T-helper 22 cell (primary cell): ENCODE measurements at places on chromosomes 7 and 10.
A peak's percentile ranks its signal among the peaks of the same experiment; 100 is the strongest.

- DNase-seq = no peak
Measured at GRCh38 chr10:110404825-110405224, 92.9 kb upstream of the DUSP5 start.

- DNase-seq = peak; percentile 69
Measured at GRCh38 chr7:73734619-73735527, 3.7 kb downstream of the ABHD11 start.

GRCh38 chr7:12674861-12675260 lies 12.6 kb upstream of the ARL4A start:
- DNase-seq = peak; percentile 10

DNA sequence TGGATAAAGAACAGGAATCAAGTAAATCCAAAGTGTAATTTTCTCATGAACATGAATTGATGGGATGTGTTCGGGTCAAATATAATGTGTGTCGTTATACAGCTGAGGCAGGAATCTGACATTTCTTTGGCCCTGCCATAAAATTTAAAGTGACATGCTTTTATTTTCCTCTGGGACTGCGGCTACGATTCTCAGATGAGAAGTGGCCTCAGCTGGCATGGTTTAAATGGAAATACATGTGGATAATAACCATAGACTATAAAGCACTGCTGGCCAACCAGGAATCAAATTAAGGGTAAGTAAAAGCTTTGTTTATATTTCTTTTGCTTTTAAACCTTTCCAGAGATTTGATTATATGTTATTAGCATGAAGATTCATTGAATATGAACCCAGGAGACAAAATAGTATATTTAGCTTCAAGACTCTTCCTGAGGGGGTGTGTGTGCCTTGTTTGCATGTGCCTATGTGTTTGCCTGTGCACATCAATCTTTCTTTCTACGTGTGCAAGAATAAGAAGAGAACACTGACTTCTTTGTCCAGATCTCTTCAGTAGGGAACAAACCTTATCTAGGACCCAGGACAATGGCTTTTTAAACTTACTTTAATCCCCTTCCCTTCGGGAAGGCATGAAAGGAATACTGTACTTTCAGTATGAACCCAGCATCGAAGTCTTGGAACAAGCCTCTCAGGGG lies 629.0 kb upstream of the PFKP start:
- no peak for DNase-seq

DNA sequence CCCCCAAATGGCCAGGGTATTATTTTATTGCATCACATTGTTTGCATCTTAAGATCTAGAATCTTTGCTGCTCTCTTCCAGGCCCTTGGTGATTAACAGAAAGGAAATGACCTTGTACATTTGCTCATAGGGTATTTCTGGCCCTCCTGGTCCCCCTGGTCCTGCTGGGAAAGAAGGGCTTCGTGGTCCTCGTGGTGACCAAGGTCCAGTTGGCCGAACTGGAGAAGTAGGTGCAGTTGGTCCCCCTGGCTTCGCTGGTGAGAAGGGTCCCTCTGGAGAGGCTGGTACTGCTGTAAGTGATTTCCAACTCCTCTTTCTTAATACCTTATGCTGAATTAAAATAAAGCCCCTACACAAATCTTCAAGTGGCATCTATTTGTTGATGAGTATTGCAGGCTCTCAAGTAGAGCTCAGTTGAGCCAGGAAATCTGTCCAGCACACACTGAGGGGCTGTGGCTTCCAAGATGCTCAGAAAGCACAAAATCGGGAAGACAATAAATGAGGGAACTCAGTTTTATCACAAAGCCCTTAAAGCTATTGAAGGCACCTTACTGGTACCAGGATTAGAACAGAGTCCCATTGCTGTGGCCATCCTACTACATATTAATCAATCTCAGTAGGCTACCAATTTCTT lies 28.2 kb downstream of the COL1A2 start:
- DNase-seq = no peak

DNA sequence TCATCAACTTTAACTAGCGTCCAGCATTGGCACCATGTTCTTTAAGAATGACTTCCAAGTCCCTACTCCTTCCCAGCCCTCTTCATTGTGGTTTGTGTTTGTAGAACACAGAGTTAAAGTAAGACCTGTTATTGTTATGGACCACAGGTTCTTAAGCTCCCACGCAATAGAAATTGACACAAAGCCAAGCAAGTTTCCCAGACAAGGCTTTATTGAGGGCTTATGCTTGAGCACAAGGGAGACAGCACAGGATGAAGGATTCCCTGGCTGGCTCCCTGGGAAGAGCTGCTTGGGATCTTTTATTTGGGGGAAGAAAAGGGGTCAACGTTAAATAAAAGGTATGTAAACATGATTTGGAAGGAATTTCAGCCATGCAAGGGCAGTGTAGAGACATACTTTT lies 44.3 kb upstream of the PRKCQ start:
- DNase-seq = no peak

DNA sequence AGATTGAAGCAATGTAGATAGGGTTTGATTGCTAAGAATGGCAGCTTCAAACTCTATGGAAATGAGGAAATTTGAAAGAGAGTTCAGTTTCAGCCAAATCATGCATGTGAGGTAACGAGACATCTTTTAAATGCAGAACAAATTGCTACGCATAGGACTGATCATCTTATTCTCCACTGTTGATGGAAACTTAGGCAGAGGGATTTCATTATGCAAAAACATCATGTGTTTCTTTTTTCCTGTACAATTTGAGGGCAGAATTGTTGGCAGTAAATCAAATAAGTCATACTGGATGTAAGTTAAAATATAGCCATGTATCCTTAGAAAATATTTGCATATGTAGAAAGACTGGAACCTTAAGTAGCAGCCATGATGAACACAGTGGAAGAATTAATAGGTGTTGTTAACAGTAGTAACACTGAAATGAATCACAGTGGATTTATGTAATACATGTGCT lies 327.4 kb downstream of the CDK14 start:
- no peak for DNase-seq

DNA sequence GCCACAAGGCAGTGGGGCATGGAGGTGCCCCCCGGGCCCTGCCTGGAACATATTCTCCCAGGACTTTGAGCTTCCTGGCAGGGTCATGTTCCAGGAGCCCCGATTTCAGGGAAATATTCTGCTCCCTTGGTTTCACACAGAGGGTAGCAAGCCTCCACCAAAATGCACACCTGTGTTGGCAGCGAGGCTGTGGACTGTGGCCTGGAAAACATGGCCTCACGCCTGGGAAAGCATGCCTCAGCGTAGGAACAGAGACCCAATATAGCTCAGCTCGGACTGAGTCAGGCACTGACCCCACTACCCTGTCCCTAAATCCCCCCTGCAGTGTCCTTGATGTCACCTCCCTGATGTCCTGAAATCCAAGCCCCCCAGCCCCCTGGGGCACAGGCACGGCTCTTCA lies 92.0 kb downstream of the KCNMA1 start:
- no peak for DNase-seq

- no peak for DNase-seq
Measured at GRCh38 chr10:93475871-93476270, 6.3 kb downstream of the MYOF start.

DNA sequence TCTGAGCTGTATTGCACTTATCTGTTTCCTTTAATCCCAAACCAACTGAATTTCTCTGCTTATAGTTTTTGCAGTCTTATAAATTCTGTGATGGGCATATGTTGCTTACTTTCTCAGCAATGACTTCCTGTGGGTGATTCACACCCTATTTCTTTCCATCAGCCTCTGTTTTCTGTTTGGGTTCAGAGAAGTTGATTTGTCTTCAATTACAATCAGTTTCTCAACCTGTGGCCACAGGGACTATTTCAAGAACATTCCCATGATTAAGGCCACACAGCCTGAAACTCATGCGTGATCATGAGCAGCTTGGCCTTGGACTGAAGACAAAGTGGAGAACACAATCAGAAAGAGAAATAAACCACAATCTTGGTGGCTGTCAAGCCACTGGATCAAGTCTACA lies 1174.6 kb upstream of the C7orf33 start:
- no peak for DNase-seq

GRCh38 chr10:129707406-129708388 lies 240.7 kb downstream of the MGMT start:
- DNase-seq = no peak

- no peak for DNase-seq
Measured at GRCh38 chr7:135745703-135746312, 2.8 kb downstream of the FAM180A start.

DNA sequence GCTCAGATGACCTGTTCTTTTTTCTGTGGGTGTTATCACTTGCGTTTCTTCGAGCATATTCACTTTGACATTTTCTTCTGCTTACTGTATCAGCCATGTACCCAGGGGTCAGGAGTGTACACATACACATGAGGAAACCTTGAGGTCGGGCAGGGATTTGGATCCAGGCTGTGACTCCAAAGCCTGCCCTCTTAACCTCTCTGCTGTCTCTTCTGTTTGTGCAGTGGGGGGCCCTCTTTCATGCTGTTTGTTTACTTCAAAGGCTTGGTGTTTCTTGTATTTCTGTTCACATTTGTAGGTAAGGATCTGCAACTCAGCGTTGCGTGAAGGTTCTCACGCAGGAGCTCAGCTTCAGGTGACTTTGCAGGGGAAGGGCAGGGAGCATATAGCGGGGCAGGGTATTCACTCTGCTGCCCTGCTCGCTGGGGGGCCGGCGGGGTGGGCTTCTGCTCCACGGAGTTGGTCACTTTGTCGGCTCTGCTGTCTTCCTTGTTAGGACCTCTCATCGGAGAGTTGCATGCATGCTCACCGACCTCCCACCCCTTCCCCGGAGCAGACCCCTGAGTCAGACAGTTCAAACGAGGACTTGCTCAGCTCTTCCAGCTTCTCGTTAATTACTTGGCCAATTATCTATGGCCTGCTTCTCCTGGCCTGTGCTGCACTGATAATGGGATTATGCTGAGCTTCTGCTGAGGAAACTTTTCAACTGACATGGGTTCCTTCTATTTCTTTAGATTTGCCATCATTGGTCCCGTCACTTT lies 77.5 kb downstream of the SDK1 start:
- no peak for DNase-seq

DNA sequence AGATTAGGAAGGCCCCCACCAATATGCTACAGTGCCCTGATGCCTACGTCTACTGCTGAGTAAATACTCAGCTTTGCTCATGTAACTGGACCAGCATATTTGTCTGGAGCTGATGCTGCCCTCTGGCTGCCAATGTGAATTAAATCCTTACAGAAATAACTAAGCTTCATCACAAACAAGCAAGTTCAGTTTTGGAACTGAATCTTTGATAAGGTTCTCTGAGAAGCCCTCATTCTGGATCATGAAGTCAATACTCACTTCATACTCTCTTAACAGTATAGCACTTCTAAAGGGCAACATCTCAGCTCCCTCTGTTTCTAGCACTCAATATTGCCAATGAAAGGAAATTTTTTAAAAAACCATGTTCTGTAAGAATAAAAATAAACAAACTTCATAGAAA lies 246.7 kb downstream of the ETV1 start:
- DNase-seq = no peak

- DNase-seq = no peak
Measured at GRCh38 chr7:81299711-81300110, 380.9 kb upstream of the SEMA3C start.

GRCh38 chr10:43962346-43963191 lies 313.9 kb upstream of the ZNF32 start:
- no peak for DNase-seq

- peak; percentile 82 for DNase-seq
Measured at GRCh38 chr7:50335795-50336754, 31.6 kb downstream of the IKZF1 start.

- no peak for DNase-seq
Measured at GRCh38 chr10:117164592-117165537, 26.8 kb upstream of the VAX1 start.

DNA sequence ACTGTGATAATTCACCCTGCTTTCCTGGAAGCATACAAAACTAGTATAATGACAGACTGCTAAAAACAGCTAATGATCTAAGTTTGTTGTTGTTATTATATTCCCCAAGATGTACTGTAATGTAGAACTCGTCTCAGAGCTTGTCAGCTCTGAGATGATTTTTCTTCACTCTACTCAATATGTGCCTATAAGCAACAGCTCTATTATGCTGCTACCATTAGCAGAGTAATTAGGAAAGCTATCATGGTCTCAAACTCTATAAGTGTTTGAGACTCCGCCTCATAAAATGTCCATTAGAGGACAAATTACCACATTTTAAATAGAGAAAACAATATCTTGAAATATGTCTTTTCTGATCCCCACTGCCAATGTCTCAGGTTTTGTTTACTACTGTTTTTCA lies 476.5 kb upstream of the PCDH15 start:
- DNase-seq = no peak

- no peak for DNase-seq
Measured at GRCh38 chr10:92740762-92741161, 51.0 kb downstream of the HHEX start.

- no peak for DNase-seq
Measured at GRCh38 chr7:41045556-41046123, 657.2 kb downstream of the INHBA start.

GRCh38 chr10:110802090-110802489 lies 69.6 kb upstream of the PDCD4 start:
- DNase-seq = no peak

DNA sequence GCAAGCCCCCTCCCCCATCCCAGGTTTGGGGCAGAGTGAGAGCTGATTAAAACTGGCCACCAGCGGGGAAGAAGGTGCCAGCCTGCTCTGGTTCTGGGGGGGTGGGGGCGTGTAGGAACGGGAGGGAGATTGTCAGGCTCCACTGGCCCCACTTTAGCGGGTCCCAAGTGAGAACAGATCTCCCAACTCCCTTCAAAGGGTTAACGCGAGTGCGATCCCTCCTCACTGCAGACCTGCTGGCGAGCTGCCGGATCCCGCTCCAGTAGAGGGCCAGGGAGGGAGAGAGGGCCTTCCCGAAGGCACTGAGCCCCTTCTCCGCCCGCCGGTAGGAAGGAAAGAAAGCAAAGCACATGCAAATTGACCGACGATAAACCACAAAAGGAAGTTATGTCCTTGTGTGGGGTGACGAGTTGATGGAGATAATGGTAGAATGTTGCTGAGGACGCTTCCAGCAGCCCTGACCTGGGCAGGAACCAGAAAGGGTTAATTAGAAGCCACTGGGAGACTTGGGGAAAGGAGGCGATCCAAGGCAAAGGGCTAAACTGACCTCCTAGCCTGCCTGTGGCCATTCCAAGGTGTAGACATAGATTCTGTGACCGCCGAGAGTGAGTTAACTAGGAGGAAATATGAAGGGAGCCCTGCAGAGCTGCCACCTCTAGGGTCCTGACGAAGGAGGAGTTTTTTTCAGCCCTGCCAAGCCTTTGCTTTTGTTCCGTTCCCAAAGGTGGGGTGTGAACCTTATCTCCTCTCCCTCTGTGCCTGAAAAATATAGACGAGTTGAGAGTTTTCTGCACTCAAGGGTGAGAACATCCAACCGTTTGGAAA lies 1.5 kb downstream of the NRG3 start:
- no peak for DNase-seq
